Occipital lobe (tissue), 3 donors: ENCODE measurements at places on chromosomes 11 and 22.

DNA sequence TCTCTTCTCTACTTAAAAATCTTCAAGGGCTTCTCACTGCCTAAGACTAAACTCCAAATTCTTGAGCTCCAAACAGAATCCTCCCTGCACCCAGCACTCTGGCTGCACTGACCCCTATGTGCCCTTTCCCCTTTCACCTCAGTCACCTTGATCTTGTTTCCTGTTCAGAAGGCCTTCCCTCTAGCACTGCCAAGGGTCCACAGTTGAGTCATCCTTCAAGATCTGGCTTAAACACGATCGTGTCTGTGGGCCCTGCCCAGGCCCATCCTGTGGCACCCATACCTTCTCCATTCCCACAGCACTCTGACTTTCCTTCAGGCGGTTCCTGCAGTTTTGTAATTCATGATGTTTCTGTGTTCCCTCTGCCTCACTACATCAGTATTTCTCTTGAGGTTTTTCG, 129.2 kb downstream of the ARL14EP start:
- DNase-seq, result no peak

- no peak for DNase-seq
Observed at GRCh38 chr11:126336138-126336541, 19.3 kb upstream of the ST3GAL4 start.

DNA sequence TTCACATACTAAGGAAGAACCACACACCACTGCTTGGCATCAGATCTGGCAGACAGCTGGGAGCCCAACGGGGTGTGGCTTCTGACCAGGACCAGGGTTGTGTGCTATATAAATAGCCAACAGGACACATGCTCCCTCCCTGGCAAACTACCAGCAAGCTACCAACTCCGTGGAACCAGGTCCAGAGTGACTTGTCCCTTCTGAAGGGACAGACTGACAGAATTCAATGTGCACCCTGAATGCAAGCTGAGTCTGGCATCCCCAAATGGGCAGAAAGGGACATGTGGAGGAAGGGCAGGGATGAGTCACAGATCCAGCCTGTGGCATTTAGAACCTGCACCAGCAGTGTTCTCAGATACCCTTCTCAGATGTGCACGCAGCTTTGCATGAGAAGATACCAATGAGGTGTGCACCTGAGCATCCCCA, 92.9 kb downstream of the MICAL3 start:
- DNase-seq, result no peak

DNA sequence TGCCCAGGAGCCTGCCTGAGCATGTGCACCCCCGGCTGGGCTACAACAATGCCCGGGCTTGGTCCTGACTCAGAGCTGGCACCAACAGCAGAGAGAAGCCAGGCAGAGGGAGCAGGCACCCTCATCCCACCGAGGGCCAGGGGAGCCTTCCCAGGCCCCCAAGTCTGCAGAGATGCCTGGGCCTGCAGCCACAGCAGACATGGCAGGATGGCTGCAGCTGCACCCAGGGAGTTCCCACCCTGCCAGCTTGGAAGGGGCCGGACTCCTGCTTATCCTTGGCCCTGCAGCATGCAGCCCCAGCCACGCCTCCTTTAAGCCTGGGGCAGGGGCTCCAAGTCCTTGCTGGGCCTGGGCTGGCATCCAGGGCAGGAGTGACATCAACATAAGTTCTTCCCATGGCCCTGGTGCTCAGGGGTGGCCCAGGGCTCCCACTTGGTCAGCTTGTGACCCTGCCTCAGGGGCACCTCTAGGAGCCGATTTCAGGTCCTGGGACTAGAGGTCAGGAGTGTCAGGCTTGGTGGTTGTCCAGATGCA, 26.7 kb downstream of the OR10D3 start:
- no peak for DNase-seq

DNA sequence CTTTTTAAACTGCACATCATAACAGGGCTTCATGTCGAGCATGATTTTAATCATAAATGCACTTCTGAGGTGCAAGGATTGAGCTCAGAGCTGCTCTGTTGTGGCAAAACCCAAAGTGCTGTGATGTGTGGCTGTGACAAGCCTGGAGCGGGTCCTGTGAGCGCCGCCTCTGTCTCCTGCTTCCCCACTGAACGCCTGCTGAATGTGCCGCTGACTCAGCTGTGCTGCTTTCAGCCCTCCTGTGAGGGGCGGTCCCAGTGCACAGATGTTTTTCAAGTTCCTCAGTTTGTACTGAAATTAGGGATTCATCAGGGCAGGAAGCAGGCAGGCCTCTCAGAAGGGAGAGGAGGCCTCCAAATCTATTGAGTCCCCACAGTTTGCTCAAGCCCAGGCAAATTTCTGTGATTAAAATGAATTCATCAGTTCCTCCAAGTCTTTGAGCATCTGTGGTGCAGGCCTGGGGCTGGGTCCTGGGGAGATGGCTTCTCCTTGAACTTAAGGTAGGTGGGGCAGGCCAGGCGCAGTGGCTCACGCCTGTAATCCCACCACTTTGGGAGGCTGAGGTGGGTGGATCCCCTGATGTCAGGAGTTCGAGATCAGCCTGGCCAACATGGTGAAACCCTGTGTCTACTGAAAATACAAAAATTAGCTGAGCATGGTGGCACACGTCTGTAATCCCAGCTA, 3.0 kb upstream of the GTSE1 start:
- peak; percentile 11 for DNase-seq

DNA sequence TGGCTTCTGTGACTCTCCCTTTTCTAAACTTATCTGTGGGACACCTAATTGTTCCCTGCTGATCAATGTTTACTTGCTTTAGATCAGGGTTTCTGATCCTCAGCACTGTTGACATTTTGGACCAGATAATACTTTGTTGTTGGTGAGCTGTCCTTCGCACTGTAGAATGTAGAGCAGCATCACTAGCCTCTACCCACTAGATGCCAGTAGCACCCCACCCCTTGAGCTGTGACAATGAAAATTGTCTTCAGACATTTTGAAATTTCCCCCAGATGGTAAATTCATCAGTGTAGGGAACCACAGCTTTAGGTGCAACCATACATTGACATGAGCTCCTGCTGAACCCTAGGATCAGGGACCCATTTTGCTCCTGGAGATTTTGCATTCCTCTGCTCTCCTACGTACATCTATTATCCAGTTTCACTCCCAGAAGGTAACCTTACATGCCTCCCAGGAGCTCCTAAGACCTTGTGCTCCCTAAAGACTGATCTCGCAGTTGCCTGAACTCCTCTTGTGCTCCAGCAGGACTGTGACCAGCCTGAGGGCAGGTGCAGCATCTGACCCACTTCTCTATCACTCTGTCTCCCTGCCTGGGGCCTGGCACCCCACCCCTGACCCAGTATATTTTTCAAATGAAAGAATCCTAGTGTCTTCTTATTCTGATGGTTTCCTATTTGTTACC, 107.8 kb downstream of the FAR1 start:
- no peak for DNase-seq

GRCh38 chr11:38937709-38938108, 2339.7 kb upstream of the RAG2 start:
- DNase-seq, result no peak
